CD8-positive, alpha-beta memory T cell (primary cell): ENCODE measurements at places on chromosomes 5 and 9.
A peak's percentile ranks its signal among the peaks of the same experiment; 100 is the strongest.

GRCh38 chr5:169298193-169298592 is 2.7 kb downstream of the SLIT3 start:
- no peak for DNase-seq

DNA sequence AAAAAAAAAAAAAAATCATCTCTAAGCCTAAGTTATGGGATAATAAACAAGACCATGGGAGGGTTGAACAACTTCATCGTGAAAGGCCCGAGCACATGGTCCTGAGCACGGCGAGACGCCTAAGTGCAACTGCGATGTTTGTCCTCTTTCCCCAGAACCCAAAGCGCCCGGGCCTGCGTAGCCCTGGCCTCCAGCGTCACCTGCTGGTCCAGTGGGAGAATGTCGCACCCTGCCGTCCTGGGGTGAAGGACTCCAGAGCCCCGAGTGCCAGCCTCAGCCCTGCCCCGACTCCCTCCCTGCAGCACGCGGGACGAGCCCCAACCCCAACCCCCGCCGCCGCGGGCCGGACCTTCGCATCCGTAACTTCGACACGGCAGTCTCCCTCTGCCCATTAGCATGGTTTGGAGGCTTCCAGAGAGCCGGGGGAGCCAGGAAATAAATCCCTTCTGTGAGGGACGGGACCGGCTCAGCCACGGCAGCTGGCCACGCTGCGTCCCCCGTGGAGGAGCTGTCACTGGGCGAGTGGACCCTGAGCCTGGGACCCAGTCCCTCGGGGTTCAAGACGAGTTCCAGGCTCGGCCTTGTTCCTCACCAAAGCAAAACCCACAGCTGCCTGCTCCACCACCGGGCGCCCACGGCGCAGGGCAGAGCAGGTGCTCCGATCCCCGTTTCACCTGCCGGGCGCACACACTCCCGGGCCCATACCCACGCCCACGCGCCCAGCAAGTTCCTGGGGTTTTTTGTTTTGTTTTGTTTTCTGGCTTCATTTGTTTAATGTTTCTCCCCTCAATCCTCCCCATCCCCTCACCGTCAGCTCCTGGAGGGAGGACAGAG is 132.5 kb upstream of the HAND1 start:
- no peak for DNase-seq

DNA sequence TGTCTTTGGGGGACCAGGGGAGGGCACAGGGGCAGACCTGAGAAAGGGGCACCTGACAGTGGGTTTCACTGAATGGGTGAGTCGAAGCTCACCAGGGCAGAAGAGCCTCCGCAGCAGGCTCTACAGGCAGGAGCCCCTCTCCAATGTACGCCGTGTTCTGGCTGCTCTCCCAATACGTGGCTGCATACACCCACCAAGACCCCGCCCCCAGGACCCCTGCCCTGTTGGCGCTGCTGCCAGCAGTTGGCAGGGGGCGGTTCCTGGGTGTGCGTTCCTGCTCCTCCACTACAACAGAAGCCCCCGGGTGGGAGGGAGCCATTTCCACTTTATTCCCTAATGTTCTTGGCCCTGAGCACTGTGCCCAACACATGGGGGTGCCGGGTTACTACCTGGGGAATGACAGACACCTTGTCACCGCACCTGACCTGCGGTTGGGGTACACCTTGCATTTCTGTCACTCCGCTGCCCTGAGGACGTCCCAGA is 30.3 kb downstream of the SARDH start:
- no peak for DNase-seq

- DNase-seq = no peak
Observed at GRCh38 chr5:138701678-138702077, 51.5 kb upstream of the CTNNA1 start.

- DNase-seq = no peak
Observed at GRCh38 chr5:74421377-74421776, 219.2 kb downstream of the ENC1 start.

- peak; percentile 1 for DNase-seq
Observed at GRCh38 chr5:159208514-159209437, 577 bp downstream of the RNF145 start.

DNA sequence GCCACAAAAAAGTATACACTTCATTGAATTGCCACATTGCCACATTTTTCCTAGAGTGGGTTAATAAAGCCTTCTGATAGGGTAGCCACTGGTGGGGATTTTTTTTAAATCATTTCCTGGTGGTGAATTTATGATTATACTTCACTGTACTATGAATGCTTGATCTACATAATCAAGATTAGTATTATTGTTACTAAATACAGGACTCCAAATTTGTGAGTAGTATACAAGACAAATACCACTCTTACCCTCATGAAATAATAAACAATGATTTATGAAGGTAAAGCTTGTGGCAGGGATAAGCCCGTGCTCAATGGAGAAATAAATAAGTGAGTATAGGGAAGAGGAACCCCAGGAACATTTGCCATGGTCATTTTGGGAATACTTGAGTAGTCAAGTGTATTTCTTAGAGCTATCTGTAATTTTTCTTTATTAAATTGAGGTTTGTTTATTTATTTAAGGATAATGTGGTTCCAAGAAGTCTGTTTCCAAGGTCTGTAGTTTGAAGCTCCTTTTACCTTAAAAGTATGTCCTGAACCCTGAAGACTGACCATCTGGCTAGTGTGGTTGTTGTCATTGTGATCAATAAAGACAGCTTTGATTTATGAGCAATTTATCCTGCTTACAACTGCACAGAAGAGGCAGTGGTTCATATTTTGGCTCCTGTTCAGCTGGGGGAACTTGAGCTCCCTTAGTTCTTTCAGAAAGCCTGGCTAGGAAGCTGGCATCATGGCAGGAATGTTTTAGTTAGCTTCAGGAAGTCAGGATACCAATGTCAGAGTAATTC is 118.6 kb downstream of the ZSWIM6 start:
- DNase-seq = no peak

- DNase-seq = no peak
Observed at GRCh38 chr9:131835151-131835910, 95.5 kb upstream of the RAPGEF1 start.
